Testis (tissue), 5 donors: ENCODE measurements at places on chromosomes 3 and 15. TPM values are rescaled to one million over a fixed set of nuclear protein-coding genes. Genes with fewer than 3 reads are reported as not detected.
A peak's percentile ranks its signal among the peaks of the same experiment; 100 is the strongest.

A4GNT gene
- not detected for polyA plus RNA-seq

GOLGA6A gene
- polyA plus RNA-seq: 24.6 TPM

RLBP1 gene
- 1.1 TPM for polyA plus RNA-seq

SCN11A gene
- 1.8 TPM for polyA plus RNA-seq

FAM107A gene
- 7.8 TPM for polyA plus RNA-seq

RBMS3 gene
- 5.6 TPM for polyA plus RNA-seq

CYP8B1 gene
- not detected for polyA plus RNA-seq

CLSTN2 gene
- 3.1 TPM for polyA plus RNA-seq

ACKR2 gene
- 2.7 TPM for polyA plus RNA-seq

SLC6A20 gene
- polyA plus RNA-seq: 2.3 TPM

DNA sequence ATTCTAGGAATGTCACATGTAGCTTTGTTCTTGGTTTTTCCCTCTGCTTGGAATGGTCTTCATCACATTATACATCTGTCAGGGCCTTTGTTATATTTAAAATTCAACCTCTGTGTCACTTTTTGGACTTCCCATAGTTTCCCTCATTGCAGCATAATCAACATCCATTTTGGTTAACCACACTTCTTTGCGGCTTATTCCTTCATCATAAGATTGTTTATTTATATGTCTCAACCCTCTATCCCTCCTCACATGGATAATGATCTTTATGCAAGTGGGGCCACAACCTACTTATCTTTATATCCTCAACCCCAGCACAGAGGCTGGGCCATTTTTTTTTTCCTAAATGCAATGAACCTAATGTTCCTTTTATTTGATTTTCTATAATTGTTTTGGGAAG, 260.0 kb upstream of the THBS1 start:
- no peak for DNase-seq

DNA sequence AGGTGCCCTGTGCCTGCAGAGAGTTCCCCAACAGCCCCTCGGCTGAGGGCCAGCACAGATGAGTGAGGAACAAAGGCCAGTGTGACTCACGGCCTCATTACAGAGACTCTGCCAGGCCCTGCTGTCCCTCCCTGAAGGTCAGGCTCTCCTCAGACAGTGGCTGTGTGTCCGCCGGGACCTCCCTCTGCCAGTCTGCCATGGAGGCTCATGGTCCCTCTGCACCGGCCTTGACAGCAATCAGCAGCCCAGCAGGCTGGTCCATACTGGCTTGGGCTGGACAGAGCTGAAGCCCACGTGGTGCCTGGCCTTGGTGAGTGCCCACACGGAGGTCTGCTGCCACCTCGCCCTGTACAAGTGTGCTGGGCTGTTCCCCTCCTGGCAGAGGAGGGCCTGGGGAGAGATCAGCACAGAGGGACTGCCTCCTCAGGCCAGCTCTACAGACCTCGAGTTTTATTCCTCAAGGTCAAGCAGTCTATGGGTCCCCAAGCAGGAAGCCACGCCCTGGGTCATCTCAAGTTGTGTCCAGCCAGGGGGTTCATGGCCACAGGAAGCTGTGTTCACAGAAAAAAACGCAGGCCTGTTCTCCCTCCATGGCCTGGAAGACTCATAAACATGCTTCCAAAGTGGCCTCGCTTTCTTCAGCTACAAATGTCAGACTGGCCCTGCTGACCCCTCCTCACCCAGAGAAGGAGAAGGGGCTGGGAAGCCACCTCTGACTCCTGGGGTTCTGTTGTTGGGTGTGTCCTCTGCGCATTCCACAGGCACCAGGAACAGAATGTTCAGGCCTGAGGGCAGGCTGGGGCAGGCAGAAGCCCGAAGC, 27.0 kb downstream of the SLC41A3 start:
- peak; percentile 91 for DNase-seq

DNA sequence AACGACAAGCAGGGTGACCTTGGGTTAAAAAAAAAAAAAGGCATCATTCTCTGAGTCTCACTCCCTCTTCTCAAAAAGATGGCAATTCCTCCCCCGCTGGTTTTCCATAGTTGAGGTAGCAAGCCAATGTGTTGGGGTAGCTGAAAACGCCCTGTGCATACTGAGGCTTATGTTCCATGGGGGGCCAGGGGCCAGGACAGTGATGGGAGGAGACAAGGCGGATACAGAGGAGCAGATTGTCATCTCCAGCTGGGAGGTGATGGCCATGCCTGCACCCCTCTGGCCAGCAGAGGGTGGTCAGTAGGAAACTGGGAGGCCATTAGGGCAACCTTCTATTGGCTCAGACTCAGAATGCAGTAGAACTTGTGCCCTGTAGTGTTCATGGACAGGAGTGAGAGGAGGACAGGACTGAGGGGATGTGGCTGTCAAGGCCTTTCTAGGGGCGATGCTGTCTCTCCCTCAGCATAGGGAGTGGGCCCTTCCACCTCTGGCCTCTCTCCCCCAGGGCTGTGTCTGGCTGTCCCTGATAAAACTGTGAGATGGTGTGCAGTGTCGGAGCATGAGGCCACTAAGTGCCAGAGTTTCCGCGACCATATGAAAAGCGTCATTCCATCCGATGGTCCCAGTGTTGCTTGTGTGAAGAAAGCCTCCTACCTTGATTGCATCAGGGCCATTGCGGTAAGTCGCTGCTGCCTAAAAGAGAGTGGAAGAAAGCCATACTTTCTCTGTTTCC, 1.9 kb downstream of the TF start:
- no peak for DNase-seq

GRCh38 chr15:39473298-39473947, 107.5 kb upstream of the THBS1 start:
- no peak for DNase-seq

DNA sequence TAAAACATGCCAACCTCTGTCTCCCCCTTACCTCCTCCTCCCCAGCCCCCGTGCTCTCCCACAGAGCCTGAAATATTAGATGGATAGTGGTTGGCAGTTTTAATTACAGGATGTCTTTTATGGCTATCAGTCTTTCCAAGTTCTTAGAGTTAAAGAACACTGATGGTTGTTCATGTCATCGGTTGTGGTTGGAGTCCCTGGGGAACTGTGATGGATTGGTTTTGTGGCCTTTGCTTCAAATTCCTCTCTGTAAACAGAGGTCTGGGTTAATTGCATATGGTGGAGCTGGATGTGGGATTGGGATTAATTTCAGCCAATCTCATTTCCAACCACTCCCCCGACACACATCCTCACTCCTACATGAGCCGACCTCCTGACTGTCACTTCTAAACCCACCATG, 164.5 kb upstream of the PROK2 start:
- no peak for DNase-seq

DNA sequence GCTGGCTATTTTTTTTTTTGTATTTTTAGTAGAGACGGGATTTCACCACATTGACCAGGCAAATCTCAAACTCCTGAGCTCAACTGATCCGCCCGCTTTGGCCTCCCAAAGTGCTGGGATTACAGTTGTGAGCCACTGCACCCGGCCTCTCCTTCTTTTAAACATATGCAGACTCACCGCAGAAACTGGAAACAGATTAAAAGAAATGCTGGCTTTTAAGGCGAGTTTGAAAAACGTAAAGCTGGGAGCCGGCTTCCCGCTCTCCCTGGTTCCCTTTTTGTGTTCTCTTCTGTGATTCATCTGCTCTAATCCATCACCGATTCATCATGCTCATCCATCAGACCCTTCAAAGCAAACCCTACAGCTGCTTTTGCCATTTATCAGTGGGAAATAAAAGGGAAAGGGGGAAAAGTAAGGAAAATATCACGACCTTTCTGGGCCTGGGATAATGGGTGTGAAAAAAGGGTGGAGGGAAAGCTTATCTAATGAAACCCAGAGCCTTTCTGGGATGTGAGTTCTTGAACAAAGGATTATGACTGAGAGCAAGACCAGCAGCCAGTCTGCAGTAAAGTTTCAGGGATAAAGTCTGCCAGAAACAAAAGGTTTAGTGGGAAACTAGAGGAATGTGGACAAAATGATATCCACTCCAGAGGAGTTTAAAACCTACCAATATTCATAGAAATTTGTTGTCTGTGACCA, 92.3 kb upstream of the LRIG1 start:
- no peak for DNase-seq

- no peak for DNase-seq
These were observed 16.0 kb upstream of the GNB5 start for GRCh38 chr15:52207191-52207590.

GRCh38 chr15:40242601-40243000, 3.7 kb downstream of the PAK6 start:
- no peak for DNase-seq

DNA sequence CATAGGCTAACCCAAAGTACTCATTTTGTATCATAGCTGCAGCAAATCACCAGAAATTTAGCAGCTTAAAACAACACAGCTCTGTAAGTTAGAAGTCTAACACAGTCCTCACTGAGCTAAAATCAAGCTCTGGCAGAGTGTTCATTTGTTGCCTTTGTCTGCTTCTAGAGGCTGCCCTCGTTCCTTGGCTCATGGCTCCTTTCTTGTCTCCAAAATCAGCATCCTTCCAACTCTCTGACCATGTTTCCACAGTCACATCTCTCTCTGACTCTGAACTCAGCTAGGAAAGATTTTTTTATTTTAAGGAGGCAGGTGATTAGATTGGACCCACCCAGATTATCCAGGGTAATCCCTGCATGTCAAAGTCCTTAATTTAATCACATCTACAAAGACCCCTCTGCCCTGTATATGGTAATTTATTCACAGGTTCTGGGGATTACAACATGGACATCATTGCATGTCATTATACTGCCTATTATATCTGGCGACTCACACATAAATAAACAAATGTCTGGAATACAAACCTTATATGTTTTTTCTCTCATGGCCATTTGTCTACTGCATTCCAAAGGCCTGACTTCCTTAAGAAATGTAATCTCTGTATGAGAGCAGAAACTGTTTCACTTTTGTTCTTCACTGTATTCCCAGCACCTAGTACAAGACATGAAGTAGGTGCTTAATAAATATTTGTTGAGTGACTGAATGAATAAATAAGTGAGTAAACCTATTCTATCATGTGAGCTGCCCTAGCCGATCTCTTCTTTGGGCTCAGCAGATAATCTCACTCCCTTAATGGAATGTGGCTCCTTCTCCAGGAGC, 15.1 kb upstream of the UACA start:
- DNase-seq: no peak

GRCh38 chr3:15330031-15330596, 2.3 kb downstream of the SH3BP5 start:
- DNase-seq: peak; percentile 44

DNA sequence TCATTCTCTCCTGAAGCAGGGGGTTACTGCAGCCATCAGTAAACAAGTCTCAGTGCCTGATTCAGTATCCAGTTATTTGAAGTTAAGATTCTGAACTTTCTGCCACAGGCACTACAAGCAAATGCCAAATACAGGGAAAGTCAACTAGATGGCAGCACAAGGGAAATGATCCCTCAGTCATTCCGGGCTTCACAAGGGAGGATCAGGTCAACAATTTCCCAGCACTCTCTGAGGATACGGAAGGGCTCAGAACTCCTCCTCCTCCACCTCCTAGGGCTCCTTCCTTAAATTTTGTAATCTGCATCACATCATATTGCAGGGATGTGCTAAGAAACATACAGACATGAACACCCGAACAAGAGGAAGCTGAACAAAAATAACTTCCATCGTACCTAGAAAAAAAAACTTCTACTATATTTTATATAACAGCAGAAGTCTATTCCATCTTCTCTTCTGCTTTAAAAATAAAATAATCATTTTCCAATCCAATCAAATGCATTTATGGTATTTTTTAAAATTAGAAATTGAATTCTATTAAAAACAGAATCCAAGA, 187.1 kb downstream of the FMN1 start:
- no peak for DNase-seq

DNA sequence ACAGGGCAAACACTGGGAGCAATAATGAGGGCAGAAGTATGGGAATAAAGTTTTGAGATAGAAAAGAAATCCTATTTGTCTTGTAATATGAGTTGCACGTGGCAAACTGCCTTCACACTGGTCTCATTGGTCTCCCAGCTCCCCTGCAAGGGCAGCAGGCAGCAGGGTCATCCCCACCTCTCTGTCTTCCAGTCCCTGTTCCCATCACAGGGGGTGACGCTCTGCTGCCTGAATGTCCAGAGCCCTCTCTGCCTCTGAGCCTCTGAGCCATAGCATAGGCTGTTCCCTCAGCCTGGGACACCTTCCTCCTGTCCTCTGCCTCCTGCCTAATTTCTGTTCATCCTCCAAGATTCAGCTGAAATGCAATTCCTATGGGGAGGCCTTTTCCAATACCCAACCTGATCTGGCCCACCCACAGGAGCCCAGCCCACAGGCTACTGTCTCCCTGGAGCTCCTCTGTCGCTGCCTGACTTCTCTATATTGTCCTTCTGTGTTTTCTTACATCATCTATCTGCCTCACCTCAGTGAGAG, 12.1 kb upstream of the SKOR1 start:
- DNase-seq: no peak

- no peak for DNase-seq
These were observed 1.3 kb downstream of the ACTR8 start for GRCh38 chr3:53880396-53881345.

GRCh38 chr3:102195198-102195948, 239.4 kb upstream of the ZPLD1 start:
- no peak for DNase-seq

- no peak for DNase-seq
These were observed 364.7 kb upstream of the TGFBR2 start for GRCh38 chr3:30241721-30242120.

- peak; percentile 51 for DNase-seq
These were observed 821 bp upstream of the MAGI1 start for GRCh38 chr3:66039590-66039887.

- DNase-seq: no peak
These were observed 720.1 kb downstream of the GBE1 start for GRCh38 chr3:81041331-81041730.

- DNase-seq: peak; percentile 66
These were observed 500.4 kb downstream of the SHQ1 start for GRCh38 chr3:72347819-72348319.

DNA sequence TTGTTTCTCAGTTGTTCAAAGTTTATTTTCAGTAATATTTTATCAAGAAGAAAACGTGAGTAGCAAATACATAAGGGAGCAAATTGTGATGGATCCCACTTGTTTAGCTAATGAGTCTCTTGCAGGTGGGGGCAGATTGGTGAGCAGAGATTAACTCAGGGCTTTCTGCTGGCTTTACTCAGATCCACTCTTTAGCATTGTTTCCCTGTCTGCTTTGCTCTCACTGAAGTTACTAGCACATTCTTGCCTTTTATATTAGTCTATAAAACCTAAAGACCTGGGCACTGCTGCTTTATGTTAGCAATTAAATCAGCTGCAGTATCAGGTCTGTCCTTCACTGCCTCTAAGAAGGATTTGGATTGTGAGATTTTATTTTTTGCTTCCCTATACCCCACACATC, 71.5 kb downstream of the STAC start:
- DNase-seq: no peak
